ENCODE measurements at places on chromosomes 2 and 18. TPM values are rescaled to one million over a fixed set of nuclear protein-coding genes. Genes with fewer than 3 reads are reported as not detected.

The SLC8A1 gene
- total RNA-seq = 2.5 TPM

The WNT6 gene
- not detected for total RNA-seq

The TWIST2 gene
- 13.6 TPM for total RNA-seq

The SERPINB12 gene
- not detected for total RNA-seq

The PSTPIP2 gene
- total RNA-seq = 1.3 TPM

The CRYBA2 gene
- total RNA-seq = not detected

The AQP12B gene
- not detected for total RNA-seq

GRCh38 chr2:171964308-171964707, 35.4 kb upstream of the METAP1D start:
- no peak for DNase-seq
- H3K4me3 ChIP-seq = no peak overlapping the region
- no peaks in the 10 kb centered on the region for H3K4me1 ChIP-seq
- H3K27me3 ChIP-seq = no peaks in the 10 kb centered on the region
- no peak overlapping the region for H3K27ac ChIP-seq

DNA sequence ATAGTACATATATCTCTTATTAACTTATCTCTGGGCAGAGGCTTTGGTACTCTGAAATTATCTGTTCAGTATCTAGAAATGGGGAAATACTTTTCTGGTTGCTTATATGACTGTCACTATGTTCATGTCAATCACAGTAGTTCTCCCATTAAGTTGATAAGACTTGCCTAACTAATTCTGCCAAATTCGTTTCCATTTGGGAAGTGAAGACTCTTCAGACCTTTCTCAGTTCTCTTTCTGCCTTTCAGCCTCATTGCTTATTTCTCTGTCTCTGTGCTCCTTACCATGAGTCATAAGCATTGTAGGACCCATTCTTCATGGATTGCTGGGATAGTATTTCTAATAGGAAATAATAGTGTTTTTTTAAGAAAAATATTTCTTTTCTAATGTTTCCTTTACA, 113.5 kb downstream of the PHLPP1 start:
- no peak for DNase-seq
- H3K27ac ChIP-seq = no peak overlapping the region
- peaks cover 65% of the 10 kb centered on the region for H3K4me1 ChIP-seq
- no peak overlapping the region for H3K4me3 ChIP-seq
- no peaks in the 10 kb centered on the region for H3K36me3 ChIP-seq

- no peaks in the 10 kb centered on the region for H3K4me1 ChIP-seq
- no peak overlapping the region for H3K27ac ChIP-seq
- H3K36me3 ChIP-seq = no peaks in the 10 kb centered on the region
- H3K4me3 ChIP-seq = no peak overlapping the region
- DNase-seq = no peak
- no peaks in the 10 kb centered on the region for H3K27me3 ChIP-seq
Measured at GRCh38 chr2:25417715-25418369, 76.1 kb upstream of the DNMT3A start.

GRCh38 chr2:216082117-216082711, 495 bp downstream of the TMEM169 start:
- H3K27me3 ChIP-seq = no peaks in the 10 kb centered on the region
- H3K27ac ChIP-seq = peak overlapping the region; percentile 78
- DNase-seq = peak; percentile 67

DNA sequence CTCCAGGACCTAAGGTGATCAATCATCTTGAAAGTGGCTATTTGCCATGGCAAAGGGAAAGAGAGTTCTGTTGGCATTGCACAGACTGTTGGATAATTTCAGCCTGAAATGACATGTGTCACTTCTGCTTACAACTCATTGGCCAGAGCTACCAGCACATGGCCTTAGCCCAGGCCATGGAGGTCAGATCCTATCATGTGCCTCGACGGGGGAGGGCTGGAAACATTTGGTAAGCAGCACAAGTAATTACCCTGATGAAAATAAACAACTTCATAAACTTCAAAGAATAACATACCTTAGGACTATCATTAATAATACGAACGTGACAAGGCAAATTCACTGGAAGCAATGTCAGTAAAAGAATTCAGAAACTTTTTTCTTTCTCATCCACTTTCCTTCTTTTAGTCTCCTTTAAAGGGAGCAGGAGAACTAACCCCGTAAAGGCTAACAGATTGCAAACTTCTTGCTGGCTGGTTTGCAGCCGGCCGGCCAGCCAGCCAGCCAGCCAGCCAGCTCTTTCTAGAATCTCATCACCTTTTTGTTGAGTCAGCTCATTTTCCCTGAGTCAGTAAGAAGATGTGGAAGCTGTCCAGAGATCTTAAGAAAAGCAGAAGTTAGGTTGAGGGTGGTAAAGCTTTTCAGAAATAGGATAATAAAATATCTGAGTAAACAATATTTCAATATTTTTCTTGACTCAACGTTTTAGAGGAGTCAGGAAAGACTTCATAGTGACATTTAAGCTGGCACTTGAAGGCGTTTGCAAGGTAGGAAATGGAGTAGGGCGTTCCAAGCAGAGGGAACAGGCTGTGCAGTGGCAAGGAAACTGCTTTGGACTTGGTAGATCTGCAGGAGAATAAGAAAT, 31.9 kb downstream of the CNRIP1 start:
- no peak overlapping the region for H3K4me3 ChIP-seq
- no peaks in the 10 kb centered on the region for H3K36me3 ChIP-seq
- no peak overlapping the region for H3K27ac ChIP-seq
- no peaks in the 10 kb centered on the region for H3K4me1 ChIP-seq

GRCh38 chr2:99507937-99508818, 18.4 kb upstream of the REV1 start:
- H3K36me3 ChIP-seq = no peaks in the 10 kb centered on the region
- H3K4me3 ChIP-seq = no peak overlapping the region
- H3K27me3 ChIP-seq = no peaks in the 10 kb centered on the region
- H3K4me1 ChIP-seq = no peaks in the 10 kb centered on the region

DNA sequence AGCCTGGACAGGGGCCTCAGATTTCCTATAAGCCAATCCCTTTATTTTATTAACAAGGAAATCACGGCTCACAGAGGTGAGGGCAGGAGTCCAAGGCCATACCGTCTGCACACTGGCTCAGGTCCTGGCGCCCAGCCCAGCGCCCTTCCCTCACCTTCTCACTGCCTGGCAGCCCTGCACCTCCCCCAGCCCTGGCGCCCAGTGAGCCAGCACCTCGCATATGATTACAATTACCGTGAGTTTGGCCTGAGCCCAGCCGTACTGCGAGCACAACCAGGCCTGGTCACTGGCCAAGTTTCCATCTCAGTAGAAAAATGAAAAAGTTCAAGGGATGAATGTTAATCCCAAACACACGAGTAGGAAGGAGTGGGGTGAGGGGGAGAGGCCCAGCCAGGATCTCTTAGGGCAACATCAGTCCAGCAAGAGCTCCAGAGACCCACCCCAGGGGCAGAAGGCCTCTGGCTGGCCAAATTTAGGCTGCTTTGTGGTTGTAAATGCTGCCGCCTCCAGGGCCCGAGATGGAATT, 68.4 kb downstream of the MCFD2 start:
- no peaks in the 10 kb centered on the region for H3K4me1 ChIP-seq
- H3K4me3 ChIP-seq = no peak overlapping the region
- no peak overlapping the region for H3K27ac ChIP-seq
- no peak for DNase-seq

- DNase-seq = no peak
- H3K36me3 ChIP-seq = no peaks in the 10 kb centered on the region
- no peaks in the 10 kb centered on the region for H3K27me3 ChIP-seq
Measured at GRCh38 chr2:209946539-209946938, 55.9 kb upstream of the RPE start.

- peak; percentile 2 for DNase-seq
- no peak overlapping the region for H3K27ac ChIP-seq
- no peaks in the 10 kb centered on the region for H3K36me3 ChIP-seq
- H3K27me3 ChIP-seq = no peaks in the 10 kb centered on the region
Measured at GRCh38 chr18:72630991-72631390, 86.8 kb upstream of the CBLN2 start.

GRCh38 chr18:42617221-42617620, 498.3 kb downstream of the RIT2 start:
- no peaks in the 10 kb centered on the region for H3K36me3 ChIP-seq
- H3K4me3 ChIP-seq = no peak overlapping the region
- H3K27ac ChIP-seq = no peak overlapping the region
- no peaks in the 10 kb centered on the region for H3K27me3 ChIP-seq

GRCh38 chr2:36405183-36405582, 49.6 kb downstream of the CRIM1 start:
- no peak for DNase-seq
- H3K27me3 ChIP-seq = no peaks in the 10 kb centered on the region
- H3K36me3 ChIP-seq = no peaks in the 10 kb centered on the region
- H3K27ac ChIP-seq = no peak overlapping the region
- peaks cover 67% of the 10 kb centered on the region for H3K4me1 ChIP-seq

GRCh38 chr18:26185267-26185666, 41.0 kb upstream of the TAF4B start:
- H3K36me3 ChIP-seq = no peaks in the 10 kb centered on the region
- H3K4me3 ChIP-seq = no peak overlapping the region
- no peak overlapping the region for H3K27ac ChIP-seq
- H3K4me1 ChIP-seq = no peaks in the 10 kb centered on the region

- peak; percentile 38 for DNase-seq
- H3K27ac ChIP-seq = peak overlapping the region; percentile 99
- H3K4me1 ChIP-seq = peaks cover 38% of the 10 kb centered on the region
- H3K4me3 ChIP-seq = peak overlapping the region; percentile 70
- H3K36me3 ChIP-seq = no peaks in the 10 kb centered on the region
Measured at GRCh38 chr2:54559593-54560145, 103.5 kb downstream of the SPTBN1 start.

All from GM23338 (cell line).